ENCODE measurements at places on chromosomes 3 and 15.
A peak's percentile ranks its signal among the peaks of the same experiment; 100 is the strongest.

DNA sequence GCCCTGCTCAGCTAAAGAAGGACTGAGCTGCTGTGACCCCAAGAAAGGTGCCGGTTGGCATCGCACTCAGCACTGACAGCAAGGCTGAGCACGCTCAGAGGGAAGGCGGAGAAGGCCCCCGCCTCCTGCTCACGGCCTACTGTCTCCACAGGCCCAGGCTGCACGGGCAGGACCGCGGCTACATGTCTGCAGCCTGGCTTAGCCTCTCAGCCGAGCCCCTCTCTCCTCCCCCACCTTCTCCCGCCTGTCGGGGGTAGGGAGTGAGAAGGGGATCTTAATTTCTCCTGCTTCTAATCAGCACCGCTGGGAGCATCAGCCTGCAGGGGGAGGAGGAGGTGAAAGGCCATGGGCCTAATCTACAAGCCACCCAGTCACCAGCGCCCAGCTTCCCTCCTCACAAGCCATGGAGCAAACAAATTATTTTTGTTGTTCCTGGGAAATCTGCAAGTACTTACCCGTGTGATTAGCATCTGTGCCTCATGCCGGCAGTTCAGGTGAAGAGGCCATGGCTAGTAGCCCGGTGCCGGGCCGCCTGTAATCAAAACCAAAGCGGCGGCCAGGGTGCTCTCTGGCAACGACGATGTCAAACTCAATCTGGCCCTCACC is 68.1 kb downstream of the EPHB3 start:
- DNase-seq, result no peak

- DNase-seq, result no peak
These were observed 1.4 kb upstream of the HERC1 start for GRCh38 chr15:63835211-63835568.

DNA sequence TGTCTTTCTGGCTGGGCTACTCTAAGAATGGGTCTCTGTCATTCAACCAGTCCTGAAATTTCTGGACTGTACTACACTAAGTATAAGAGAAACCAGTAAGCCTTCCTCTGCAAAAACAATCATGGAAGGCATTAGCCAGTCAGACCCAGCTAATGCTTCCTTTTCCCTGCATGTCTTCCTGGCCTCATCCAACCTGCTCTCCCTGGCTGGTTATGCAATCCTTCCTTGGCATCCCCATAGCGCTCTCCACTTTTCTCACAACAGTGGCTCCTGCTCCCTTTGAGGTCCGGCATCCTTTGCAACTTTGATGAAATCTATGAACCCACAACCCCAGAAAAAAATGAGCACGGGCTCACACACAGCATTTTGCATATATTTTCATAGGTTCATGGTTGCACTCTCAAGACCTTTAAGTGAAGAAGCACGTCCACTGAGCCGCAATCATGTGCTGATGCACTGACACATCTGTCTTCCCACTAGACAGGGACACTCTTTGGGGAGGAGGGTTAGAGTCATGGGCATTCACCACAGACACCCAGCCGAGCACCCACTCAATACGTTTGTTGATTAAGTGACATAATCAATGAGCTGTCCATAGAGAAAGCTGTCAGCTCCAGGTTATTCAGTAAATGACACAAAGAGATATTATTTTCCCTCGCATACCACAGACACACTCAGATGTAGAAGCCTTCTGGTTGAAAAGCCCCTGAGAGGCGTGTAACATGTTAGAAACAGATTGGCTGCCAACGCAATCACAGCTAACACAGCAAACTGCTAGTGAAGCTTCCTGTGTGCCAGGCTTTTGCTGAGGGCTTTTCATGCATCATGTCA is 66.7 kb downstream of the PLD1 start:
- no peak for DNase-seq

GRCh38 chr3:20055020-20055775 is 15.0 kb downstream of the KAT2B start:
- DNase-seq, result no peak

GRCh38 chr3:141529717-141530414 is 43.0 kb downstream of the RASA2 start:
- DNase-seq, result no peak

GRCh38 chr15:32738666-32739065 is 20.9 kb downstream of the GREM1 start:
- no peak for DNase-seq

- DNase-seq, result no peak
These were observed 62.5 kb upstream of the FOXB1 start for GRCh38 chr15:59941612-59942011.

GRCh38 chr15:47258521-47258920 is 458.8 kb upstream of the SEMA6D start:
- DNase-seq, result no peak

- no peak for DNase-seq
These were observed 48.6 kb downstream of the CHP1 start for GRCh38 chr15:41279535-41280283.

GRCh38 chr3:177333533-177334520 is 136.5 kb upstream of the TBL1XR1 start:
- DNase-seq, result peak; percentile 53

- no peak for DNase-seq
These were observed 188.1 kb upstream of the CHRM5 start for GRCh38 chr15:33780011-33780768.

DNA sequence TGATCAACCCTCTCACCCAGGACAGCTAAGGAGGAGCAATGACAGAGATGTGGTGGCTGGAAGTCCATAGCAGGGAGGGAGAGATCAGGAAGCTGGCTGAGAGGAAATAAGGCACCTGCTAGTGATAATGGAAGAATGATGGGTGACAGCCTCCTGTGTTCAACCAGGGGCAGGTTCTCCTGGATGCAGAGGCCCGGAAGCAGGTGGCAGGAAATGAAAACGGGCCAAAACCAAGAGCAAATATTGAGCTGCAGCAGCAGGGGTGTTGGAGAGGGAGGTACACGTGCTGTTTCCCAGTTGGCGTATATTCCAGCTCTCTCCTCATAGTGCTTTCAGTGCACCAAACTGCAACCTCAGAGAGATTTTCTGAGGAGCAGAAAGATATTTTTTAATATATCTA is 213.4 kb upstream of the TBL1XR1 start:
- DNase-seq, result no peak

DNA sequence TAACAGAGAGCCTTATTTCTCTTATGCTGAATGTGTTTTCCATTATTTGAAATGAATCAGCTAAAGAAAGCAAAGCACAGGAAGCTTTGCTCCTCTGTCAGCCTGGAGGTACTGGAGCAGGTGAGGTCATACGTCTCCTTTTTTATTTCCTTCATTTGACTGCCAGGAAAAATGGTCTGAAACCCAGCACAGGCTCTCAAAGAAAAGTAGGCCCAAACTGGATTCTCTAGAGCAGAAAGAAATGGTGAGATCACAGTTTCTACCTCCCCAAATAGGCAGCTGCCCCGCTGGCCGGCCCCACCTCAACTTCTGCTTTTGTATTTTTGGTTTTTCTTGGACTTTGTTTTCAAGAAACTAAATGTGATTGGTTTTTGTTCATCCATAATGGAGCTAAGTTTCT is 95.1 kb downstream of the RPL39L start:
- DNase-seq, result no peak

DNA sequence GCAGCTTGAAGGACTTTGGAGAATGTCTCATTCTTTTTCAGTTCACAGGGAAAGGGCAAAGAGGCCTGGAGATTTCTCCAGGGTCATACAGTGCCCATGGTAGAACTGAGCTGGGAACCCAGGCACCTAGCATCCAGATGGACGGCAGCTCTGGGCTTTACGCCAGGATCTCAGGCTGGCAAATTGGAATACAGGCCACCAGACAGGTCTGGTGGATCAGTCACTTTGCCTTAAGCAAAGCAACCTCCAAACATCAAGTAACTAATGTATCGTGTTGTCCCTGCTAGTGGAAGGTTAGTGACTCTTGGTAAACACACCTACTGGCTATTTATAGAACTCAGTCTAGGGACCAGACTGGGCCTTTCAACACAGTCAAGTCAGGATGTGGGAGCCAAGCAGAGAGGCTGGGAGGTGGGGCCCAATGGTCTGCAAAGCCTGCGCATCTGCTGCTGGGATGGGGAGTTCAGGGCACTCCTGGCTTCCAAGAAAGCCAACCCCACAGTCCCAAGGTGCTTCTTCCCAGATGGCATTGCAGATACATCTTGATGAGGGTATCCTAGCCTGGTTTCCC is 30.2 kb downstream of the RPLP1 start:
- DNase-seq, result no peak
